Stimulated activated CD4-positive, alpha-beta T cell treated with anti-CD3 and anti-CD28 coated beads, Interleukin-12 subunit alpha, Interleukin-12 subunit beta, amount 100 ng/mL, for 24 hours (primary cell): ENCODE measurements at places on chromosomes 12 and 14.

DNA sequence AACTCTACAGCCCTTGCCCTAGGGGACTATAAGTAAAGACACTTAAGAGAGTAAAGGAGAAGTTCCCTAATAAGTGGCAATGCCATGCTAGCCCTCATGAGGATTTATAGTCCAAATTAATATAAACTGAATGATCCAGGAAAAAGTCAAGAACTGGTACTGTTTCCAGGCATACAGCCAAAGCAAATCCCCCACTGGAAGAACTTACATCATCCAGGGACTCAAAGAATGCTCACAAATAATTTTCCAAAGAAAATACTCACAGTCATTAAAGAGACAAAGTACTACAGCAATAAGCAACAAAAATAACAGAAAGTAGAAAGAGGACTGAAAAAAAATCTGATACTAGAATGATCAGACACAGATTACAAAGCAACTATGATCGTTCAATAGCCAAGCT is 79.7 kb upstream of the RAP1B start:
- no peak for DNase-seq

DNA sequence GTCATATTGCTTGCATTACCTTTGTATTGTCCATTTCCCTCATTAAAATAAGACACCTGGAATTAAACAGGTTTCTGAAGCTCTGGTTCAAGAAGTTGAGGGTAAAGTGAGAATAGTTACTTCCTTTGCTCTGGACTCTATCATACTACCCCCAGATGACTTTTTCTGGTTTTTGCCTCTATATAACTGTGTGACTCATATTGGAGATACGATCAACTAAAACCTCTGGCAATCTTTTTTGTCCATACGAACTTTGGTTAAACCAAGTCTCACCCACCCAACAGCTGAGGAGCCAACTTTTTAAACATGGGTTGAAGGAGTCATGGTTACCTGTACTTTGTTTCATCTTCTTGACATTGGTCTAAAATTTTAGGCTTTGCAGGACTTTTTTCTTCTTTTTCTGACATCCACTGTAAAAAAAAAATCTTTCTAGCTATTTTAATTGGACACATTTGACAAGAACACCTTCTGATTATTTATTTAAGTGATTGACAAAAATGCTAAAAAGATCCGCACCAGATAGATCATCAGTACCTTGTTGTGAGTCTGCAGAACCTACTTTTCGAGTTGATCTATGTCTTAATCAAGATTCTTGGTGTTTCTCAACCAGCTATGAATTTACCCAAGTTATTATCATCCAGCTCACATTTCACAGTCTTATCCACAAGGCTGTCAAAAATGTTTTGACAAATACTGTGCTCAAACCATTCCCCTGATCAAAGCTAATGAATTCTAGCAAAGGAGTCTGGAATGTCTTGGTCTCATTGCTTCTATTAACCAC is 166.0 kb downstream of the IPO8 start:
- no peak for DNase-seq

- DNase-seq: no peak
Measured at GRCh38 chr12:785706-786105, 33.3 kb downstream of the WNK1 start.

DNA sequence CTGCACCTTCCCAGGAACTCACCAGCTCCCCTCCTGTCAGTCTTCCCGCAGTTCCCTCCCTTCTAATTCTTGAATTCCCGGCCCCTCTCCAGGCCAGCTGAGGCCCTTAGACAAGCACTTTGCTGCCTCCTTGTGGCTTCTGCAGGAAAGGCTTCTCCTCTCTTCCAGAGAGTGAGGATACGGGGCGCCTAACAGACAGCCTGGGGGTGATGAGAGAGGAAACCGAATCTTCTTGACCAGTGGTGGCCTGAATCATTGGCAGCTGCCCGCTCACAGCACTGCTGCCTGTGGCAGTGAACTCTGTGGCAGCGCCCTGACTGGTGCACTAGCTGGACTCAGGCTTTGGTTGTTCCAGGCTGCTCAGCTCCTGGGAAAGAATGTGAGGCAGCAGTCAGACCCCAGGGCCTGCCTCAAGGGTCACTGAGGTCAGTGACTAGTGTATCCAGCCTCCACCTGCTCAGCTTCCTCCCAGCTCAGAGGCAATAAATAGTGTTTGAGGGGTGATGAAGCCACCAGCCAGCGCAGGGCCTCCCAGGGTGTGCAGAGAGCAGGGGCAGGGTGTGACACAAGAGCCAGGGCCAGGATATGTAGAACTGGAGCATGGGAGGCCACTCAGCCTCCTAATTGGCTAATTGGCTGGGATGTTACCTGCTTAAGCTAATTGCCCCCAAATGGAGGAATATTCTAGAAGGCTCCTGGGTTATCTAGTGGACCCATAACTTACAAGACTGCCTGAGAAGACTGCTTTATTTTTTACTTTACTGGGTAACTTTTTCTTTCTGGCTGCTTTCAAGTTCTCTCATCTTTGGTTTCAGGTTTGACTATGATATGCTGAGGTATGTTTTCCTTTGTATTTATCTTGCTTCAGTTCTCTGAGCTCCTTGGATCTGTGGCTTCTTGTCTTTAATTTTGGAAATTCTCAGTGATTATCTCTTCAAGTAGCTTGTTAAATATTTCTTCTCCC is 12.9 kb upstream of the MCRS1 start:
- DNase-seq: no peak

DNA sequence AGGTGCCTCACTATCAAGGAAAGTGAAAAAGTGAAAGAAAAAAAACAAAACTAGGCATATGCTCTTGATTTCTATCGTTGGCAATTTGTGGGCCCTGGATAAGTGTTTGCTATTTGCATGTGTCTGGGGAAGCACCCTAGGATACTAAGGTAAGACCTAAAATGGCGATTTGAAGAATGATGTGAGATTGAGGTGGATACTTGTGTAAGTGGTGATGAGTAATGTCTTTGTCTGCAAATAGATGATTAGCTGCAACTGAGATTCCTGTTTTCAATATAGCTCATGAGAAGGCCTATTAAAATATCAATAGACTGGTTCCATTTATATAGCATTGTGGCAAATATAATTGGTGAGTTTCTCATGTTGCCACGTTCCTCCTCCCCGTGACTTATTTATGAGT is 261.7 kb downstream of the NEDD1 start:
- DNase-seq: no peak

- no peak for DNase-seq
Measured at GRCh38 chr12:96033549-96034389, 1.6 kb downstream of the LTA4H start.

DNA sequence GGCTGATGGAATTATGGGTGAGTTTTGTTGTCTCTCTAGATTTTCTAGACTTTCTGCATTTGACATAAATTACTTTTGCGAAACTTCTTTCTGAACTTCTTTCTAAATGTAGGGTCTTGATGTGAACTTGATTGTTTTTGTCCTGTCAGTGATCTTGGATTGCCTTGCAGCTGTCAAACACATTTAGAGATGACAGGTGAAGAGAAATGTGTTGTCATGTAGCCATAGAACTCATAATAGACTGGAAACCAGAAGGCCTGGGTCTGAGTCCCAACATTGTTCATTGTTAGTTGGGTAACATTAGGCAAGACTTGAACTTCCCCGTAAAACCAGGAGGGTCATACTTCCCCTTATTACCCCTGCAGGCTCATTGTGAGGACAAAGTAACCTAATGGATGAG is 109.0 kb downstream of the LRIG3 start:
- no peak for DNase-seq

DNA sequence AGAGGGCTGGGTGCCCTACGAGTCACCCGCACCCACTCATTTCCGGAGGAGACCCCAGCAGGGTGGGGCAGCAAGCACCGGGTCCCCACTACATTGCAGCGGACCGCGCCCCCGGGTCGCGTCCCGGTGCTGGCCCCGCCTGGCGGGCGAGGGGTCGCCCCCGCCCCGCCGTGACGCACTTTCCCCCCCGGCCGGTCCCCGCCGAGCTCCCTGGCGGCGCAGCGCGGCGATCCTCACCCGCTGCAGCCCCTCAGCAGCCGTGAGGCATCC is 106.1 kb downstream of the PRICKLE1 start:
- DNase-seq: no peak

DNA sequence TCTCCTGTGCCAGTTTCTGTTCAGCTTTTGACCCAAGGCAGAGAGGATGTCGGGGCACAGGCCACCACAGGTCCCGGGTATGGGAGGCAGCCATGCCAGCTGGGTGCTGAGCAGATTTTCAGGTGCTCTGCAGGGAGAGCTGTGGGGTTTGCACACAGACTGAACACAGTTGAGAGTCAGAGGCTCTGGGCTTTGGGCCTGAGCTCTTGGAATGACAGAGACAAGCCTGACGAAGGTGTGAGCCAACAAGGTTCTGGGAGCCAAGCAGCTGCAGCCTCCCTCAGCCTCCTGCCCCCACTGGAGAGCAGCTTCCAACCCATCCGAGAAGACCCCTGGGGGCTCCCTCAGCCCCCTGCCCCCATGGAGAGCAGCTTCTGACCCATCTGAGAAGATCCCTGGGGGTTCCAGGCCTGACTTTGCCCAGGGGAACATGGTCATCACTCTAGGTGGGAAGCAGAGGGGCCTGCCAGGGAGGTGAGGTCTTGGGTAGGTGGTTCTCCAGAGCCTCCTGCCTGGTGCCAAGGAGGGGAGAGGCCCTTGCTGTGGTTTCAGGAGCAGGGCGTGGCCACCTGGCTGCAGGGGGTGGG is 13.8 kb downstream of the FBRSL1 start:
- no peak for DNase-seq

- no peak for DNase-seq
Measured at GRCh38 chr12:118537481-118537917, 161.1 kb downstream of the SUDS3 start.

- no peak for DNase-seq
Measured at GRCh38 chr12:96063046-96063445, 27.7 kb upstream of the LTA4H start.

GRCh38 chr14:29085546-29085945 is 319.0 kb downstream of the FOXG1 start:
- no peak for DNase-seq

DNA sequence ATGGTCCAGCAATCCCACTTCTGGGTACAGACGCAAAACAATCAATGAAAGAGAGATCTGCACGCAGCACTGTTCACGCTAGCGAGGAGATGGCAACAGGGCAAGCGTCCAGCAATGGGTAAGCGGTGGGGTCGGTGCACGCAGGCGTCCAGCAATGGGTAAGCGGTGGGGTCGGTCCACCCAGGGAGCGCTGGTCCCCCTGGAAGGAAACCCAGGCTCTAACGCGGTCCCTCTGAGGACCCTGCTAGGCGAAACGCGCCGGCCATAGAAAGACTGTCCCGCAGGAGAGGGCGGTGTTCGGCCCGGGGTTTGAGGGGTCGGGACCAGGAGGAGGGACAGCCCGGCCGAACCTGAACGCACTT is 618 bp upstream of the PGAM5 start:
- DNase-seq: no peak

- no peak for DNase-seq
Measured at GRCh38 chr12:46492471-46493085, 120.0 kb upstream of the SLC38A2 start.

DNA sequence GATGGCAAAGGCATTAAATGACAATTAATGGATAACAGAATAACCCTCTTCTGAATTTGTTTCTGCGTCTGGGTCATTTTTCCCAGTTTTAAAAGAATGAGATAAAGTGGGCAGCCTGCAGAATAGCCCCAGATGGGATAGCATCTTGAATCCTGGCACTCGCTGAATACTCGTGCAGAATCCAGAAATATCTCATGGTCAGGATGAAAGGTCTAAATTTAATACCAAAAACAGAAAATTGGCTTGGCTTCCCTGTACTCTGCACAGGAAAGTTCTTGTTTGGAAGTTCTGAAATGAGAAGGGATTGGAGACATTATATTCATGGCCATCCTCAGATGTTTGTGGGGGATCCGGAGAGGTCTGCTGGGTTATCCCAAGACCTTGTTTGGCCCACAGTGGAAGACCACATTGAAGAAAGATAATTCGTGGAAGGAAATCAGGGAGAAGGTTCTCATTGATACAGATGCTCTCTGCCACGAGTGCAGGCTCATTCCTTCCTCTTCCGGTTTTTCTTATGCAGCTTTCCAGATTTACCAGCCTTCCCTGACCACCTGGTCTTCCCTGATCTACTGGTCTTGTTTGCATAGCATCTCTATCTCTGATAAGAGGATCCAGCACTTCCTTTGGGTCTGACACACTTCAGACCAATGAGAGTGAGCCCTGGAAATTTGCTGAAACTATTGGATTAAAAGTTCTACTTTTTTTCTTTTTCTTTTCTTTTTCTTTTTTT is 6.0 kb upstream of the IFT81 start:
- no peak for DNase-seq

DNA sequence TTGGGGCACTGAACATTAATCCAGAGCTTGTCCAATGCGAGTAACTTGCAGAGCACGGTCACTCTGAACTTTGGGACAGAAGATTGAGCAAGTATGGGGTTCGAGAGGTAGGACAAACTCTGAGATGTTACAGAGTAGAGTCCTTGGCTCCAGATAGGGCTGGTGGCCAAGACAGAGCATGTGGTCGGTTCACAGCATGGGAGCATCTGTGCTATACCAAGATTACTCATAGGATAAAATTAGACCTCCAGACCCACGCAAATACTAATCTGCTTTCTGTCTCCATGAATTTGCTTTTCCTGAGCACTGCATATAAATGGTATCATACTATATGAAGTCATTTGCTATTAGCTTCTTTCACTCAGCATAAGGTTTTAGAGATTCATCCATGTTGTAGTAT is 93.4 kb upstream of the TBX5 start:
- no peak for DNase-seq

DNA sequence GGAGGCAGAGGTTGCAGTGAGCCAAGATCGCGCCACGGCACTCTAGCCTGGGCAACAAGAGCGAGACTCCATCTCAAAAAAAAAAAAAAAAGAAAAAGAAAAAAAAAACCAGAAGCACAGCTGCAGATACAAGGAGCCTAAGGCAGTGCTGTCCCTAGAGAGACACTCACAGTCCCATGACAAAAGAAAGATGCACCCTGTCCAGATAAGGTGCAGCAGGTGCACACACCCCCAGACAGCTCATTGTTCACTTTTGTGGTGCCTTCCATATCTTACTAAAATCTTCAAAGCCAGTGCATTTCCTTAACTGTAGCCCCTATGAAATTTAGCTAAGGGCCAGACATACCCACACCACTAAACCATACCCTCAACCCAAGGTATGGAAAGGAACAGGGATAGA is 7.7 kb upstream of the NRL start:
- DNase-seq: no peak

- no peak for DNase-seq
Measured at GRCh38 chr14:23571701-23572523, 4.3 kb upstream of the AP1G2 start.
